Stimulated activated CD8-positive, alpha-beta memory T cell treated with anti-CD3 and anti-CD28 coated beads, Interleukin-2, amount 100 ng/mL, for 48 hours (primary cell): ENCODE measurements at places on chromosomes 3 and 15.

- DNase-seq = no peak
Measured at GRCh38 chr3:187957582-187957981, 196.4 kb upstream of the LPP start.

GRCh38 chr15:25714538-25714840 lies 148.6 kb downstream of the ATP10A start:
- DNase-seq = no peak

GRCh38 chr3:183265157-183265642 lies 12.1 kb downstream of the B3GNT5 start:
- DNase-seq = no peak

DNA sequence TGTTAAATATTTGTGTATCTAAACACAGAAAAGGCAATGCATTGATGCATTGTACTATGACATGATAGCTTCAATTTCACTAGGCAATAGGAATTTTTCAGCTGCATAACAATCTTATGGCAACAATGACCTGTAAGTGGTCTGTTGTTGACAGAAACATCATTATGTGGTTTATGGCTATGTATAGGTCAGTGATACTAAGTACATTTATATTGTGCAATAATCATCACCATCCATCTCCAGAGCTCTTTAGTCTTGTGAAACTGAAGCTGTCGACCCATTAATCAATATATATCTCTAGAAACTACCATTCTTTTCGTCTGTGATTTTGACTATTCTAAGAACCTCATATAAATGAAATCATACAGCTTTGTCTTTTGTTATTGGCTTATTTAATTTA lies 200.1 kb upstream of the ZNF717 start:
- DNase-seq = no peak
